ENCODE measurements at places on chromosomes 16 and 17. TPM values are rescaled to one million over a fixed set of nuclear protein-coding genes. Genes with fewer than 3 reads are reported as not detected.

HEXIM2 gene
- total RNA-seq: 12.5 TPM

DNA sequence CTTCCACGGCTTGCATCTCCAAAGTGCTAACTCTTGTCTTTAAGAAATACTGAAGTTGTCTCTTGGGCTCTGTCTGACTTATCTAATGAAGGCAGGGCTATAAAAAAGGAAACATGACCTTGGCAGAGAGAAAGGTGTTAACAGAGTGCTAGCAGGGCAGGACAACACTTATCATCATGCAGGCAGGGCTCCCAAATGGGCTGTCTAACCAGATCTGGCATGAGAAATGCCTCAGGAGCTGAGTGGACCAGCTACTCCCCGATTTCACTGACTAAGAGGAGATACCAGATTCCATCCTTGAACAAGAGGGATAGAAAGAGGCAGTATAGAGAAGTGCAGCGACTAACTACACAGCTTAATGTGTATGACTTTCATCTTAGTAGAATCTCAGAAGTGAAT, 32.6 kb downstream of the PMP22 start:
- H3K27ac ChIP-seq: no peak overlapping the region
- no peaks in the 10 kb centered on the region for H3K27me3 ChIP-seq
- no peak for DNase-seq
- H3K36me3 ChIP-seq: no peaks in the 10 kb centered on the region
- H3K4me3 ChIP-seq: no peak overlapping the region
- H3K4me1 ChIP-seq: peaks cover 10% of the 10 kb centered on the region

DNA sequence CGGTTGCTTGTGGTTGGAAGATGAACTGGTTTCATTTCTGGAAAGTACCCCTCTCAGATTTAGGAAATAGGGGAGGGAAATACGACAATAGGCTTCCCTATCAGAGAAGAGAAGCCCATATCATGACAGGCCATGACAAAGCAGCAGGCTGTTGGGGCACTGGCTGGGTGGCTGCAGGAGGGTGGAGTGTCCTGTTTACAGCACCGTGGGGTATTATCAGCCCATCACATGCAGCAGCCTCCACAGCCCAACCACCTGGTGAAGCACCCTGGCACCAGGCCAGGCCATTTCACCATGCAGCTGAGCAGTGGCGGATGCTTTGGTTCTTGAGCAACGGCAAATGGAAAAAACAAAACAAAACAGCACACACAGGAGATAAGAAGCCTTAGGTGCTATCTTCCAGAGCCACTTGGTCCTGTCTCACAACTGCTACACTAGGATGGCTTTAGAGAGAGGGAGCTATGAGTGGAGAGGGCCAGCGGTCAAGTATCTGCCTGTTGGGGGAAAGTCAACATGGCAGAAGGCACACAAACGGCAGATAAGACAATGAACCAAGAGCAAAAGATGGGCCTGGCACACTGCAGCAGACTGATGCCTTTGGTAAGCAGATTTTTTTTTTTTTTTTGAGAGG, 24.2 kb downstream of the FAM117A start:
- no peak overlapping the region for H3K4me3 ChIP-seq
- no peak overlapping the region for H3K27ac ChIP-seq
- peaks cover 25% of the 10 kb centered on the region for H3K27me3 ChIP-seq
- H3K36me3 ChIP-seq: peaks cover under 1% of the 10 kb centered on the region

- no peaks in the 10 kb centered on the region for H3K27me3 ChIP-seq
- H3K36me3 ChIP-seq: peaks cover 4% of the 10 kb centered on the region
- no peak overlapping the region for H3K27ac ChIP-seq
- DNase-seq: no peak
- H3K4me3 ChIP-seq: no peak overlapping the region
Measured at GRCh38 chr16:88074041-88074440, 122.8 kb downstream of the BANP start.

- peak; percentile 66 for DNase-seq
- peaks cover 15% of the 10 kb centered on the region for H3K4me1 ChIP-seq
- no peak overlapping the region for H3K27ac ChIP-seq
- H3K4me3 ChIP-seq: no peak overlapping the region
- H3K36me3 ChIP-seq: no peaks in the 10 kb centered on the region
Measured at GRCh38 chr17:32523017-32523680, 36.4 kb downstream of the CDK5R1 start.
